Left hindlimb (tissue), 1 donor: ENCODE measurements at places on chromosomes 12 and 14.

DNA sequence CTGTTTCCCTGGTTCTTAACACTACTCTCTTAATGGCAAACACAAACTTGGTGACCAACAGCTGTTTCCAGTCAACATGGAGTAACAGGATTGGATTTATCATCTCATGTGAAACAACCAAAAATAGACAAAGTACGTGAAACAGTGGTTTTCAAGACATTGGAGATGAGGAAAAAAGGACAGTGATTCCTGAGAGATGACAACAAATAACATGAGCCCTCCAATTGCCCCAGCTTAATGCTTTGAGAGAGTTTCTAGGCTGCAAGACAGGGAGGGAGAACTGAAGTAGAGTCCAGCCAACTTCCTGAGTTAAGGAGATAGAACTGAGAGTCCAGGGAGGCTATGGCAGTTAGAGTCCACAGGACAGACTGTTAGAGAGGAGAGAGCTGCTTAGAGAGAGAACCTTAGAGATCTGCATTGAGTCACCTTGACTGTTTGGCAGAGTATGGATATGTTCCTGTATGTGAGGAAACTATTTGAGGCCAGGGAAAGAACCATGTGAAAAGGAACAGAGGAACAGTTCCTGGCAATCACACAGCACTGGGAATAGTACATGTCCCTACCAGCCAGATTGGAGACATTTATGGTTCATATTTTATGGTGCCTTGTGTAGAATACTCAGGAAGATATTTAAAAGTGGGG, 106.4 kb downstream of the PCNX1 start:
- no peak for DNase-seq

GRCh38 chr12:30764251-30764650, 9.5 kb upstream of the CAPRIN2 start:
- no peak for DNase-seq

DNA sequence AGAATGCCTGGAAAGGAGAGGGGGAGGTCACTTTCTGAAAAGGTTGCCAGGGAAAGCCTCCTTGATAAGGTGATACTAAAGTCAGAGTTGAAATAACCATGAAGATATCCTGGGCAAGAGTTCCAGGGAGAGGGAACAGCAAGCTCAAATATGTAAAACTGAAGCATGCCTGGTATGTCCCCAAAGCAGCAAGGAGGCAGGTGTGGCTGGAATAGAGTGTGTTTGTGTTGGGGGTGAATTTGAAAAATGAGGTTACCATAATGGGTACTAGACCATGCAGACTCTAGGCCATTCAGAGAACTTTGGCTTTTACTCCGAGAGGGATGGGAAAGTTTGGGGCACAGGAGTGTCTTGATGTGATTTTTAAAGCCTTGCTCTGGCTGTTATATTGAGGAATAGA, 66.7 kb upstream of the PTCSC3 start:
- no peak for DNase-seq

GRCh38 chr12:5276327-5276880, 155.5 kb upstream of the NTF3 start:
- no peak for DNase-seq

GRCh38 chr14:23388996-23389395, 12.2 kb downstream of the CMTM5 start:
- no peak for DNase-seq

DNA sequence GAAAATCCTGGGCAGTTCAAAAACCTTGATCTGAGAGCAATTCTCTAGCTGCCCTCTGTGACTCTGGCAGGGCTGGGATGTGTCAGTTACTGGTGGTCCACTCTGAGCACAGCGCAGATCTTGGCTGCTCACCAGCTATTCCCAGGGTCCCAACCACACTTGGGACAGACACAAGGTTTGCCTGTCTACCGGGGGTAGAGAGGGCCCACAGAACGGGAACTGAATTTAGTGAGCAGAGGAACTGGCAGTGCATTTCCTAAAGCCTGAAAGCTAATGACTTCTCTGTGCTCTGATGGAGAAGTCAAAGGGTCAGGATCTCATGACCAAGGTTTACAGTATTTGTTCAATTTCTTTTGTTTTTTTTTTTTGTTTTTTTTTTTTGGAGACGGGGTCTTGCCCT, 2.6 kb downstream of the PDE6H start:
- DNase-seq = no peak

- DNase-seq = no peak
Measured at GRCh38 chr14:100056964-100057795, 8.0 kb upstream of the EVL start.

DNA sequence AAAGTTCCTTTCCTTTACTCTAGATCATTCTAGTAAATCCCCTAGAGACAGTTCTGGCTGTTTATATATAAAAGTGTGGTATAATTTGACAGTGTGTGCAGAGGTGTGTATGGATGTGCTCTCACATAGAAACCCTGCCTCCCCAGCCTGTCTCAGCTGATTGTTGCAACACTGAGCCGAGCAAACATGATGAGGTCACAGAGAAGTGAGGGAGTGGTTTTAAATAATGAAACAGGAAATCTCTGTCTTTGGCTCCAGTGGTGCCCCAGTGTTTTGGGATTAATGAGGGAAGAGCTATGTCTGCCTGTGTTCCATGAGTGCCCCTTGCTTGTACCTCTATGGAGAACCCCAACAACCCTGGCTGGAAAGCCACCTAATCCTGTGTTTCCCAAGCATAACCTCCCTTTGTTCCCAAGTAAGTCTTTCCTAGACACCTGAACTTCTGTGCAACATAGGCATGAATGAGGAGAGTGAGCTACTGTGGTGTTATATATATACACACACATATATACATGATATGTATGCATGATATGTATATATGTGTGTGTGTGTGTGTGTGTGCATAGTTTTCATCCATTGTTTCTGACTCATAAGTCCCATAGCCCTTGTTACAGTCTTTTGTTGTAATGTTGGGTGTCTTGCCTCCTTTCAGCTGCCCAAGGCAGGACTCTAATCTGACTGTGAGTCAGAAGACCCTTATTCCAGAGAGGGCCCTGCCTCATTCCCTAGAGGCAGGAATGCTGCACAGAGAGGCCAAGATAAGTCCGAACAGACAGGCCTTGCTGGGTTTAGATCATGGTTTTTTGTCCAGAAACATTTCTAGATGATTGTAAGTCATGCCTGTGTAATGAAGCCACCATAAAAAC, 18.0 kb downstream of the TRAF3 start:
- DNase-seq = no peak

DNA sequence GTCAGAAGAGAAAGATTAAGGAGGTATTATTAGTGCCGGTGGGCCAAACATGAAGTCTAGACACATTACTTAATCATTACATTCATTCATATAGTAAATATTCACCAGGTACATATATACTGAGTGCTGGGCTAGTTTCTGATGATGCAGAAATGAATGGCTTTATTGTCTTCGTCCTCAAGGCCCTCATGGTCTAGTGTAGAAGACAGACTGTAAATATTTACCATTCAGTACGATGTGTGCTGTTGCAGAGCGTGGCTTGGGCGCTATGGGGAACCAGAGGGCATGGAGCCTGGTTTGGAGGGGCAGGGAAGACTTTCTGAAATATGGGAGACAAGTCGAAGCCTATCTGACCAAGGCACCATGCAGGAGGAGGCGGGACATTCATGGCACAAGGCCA, 37.0 kb upstream of the TCL1B start:
- DNase-seq = no peak

DNA sequence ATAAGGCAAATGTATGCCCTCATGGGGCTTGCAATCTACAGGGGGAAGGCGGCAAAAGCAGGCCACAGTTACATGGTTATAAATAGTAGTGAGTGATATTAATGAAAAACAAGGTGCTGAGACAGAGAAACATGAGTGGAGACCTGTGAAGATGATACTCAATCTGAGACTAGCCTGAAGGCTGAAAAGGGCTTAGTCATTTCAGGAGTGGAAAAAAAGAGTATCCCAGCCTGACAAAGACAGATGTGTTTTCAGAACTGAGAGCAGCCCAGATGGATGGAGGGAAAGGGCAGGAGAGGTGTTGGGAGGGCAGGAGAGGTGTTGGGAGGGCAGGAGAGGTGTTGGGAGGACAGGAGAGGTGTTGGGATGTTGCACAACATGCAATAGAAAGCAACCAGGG, 181.9 kb downstream of the C12orf42 start:
- DNase-seq = no peak

- DNase-seq = no peak
Measured at GRCh38 chr14:69081271-69081670, 71.6 kb downstream of the DCAF5 start.

- no peak for DNase-seq
Measured at GRCh38 chr14:75222208-75222701, 45.8 kb upstream of the TMED10 start.

DNA sequence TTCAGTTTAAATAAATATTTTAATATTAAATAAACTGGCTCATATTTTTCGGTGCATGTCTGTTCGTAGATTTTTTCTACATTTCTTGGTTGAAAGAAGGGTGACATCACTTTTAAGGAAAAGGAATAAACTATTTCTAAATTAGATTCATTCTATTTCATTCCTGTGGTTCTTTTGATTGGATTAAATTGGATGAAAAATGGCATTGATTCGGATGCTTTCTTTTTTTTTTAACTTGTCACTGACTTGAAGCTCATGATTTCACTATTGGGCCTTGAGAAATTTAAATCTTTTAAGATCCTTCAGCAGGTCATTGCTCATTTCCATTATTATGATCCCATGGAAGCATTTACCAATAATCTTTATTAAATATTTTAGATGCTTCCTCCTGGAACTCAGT, 113.1 kb upstream of the RASSF8 start:
- DNase-seq = no peak
